Mammary epithelial cell (primary cell): ENCODE measurements at places on chromosomes 3 and 15.
A peak's percentile ranks its signal among the peaks of the same experiment; 100 is the strongest.

GRCh38 chr15:101070502-101071273, 151.5 kb downstream of the LRRK1 start:
- DNase-seq = peak; percentile 90

GRCh38 chr15:85788771-85789495, 5.8 kb downstream of the KLHL25 start:
- no peak for DNase-seq

DNA sequence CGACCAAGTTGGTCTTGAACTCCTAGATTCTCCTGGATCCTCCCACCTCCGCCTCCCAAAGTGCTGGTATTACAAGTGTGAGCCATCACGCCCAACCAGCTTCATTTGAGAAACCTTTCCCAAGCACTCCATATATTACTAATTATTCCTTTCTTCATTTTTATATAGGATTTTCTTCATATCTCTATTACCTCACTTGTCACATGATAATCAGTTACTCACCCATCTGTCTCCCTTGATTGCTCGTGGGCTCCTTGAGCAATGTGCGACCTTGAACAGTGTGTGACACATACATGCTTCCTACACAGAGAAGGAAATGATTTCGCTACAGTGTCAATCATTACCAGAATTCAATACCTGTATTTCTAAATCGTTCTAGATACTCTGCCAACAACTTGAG, 110.7 kb upstream of the C2CD4B start:
- DNase-seq = no peak

DNA sequence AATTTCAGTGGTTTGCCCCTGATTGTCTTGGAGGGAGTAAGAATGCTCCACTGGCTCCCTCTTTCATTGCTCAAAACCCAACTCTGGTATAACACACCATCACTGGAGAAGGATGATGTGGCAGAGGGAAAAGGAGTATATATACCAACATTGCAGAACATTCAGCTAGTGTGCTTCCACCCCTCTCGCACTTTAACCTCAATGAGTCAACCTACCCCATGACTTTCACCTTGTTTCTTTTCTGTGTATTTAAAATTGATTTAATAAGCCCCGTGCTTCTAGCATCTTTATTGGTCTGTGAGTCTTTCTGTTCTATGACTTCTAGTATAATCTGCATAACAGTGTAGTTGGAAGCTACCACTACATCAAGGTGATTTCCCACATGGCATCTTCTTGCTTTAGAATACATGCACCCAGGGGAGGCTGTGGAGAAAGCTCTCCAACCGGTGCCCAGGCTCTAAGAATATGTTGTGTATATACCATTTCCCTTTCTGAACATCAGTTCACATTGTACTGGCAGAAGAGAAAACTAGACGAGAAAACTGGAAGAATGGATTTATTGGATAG, 595.1 kb upstream of the TGFBR2 start:
- no peak for DNase-seq

DNA sequence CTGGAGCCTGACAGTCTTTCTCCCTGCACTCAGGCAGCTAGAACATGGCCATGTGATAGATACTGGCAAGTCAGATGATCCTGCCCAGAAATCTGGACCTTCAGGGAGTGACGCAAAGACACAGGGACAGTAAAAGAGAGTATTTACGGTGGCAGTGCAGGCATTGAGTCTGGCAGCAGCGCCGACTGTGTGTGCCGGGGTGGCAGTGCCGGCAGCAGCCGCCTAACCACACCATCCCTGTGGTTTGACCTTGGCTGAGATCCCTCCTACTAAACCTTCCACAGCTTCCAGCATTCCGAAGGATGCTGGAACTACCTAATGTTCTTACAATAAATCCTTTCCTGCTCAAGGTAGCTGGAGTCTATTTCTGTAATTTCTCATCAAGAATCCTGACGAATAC, 4.6 kb upstream of the TSPAN3 start:
- DNase-seq = peak; percentile 57
